ENCODE measurements at places on chromosomes 6 and 20. TPM values are rescaled to one million over a fixed set of nuclear protein-coding genes. Genes with fewer than 3 reads are reported as not detected.

GRCh38 chr6:34489207-34489805 is 23.4 kb downstream of the PACSIN1 start:
- DNase-seq: no peak

DNA sequence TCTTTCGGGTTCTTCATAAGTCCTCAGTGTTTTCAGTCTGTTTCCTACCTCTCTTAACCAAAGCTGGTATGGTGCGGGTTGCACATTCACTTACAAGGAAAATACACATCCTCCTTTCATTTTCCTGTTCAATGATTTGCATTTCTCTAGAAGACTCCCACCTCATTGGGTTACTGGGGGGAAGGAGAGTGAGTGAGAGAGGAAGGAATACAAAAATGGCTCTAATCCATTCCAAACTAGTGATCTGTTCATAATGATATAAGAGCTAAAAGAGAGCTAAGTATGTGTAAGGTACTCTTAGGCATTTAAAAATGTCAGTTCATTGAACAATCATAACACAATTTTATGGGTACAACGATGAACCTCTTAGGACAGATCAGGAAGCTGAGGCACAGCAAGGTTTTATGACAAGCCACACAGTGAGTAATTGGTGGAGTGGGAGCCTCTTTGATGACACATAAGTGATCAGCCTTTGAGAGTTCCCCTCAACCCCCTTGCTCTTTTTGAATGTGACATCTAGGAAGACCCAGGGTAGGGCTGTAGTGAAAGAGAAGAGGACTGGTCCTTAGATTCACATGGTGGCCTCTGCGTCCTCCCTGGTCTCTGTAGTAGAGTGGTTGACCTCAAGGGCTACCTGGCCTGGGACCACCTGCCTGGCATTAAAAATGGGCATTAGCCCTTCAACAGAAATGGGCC is 328.4 kb upstream of the SOX4 start:
- DNase-seq: no peak

DNA sequence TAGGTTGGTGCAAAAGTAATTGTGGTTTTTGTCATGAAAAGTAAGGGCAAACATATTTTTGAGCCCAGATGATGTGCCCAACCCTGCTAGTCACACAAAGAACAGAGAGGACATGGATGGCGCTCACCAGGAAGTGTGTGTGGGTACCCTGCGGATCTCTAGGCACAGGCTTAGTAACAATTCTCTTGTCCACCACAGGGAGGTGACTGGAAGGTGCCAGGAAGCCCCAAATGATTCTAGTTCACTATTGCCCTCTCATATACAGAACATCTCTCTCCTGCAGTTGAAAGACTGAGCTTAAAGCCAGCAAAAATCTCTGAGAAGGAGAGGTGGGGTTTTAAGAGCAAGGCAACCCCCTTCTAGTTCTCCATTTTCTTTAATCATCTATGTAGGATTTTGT is 272.1 kb upstream of the TAB2 start:
- peak; percentile 8 for DNase-seq

GRCh38 chr6:41021832-41022231 is 17.2 kb downstream of the UNC5CL start:
- DNase-seq: peak; percentile 73

DNA sequence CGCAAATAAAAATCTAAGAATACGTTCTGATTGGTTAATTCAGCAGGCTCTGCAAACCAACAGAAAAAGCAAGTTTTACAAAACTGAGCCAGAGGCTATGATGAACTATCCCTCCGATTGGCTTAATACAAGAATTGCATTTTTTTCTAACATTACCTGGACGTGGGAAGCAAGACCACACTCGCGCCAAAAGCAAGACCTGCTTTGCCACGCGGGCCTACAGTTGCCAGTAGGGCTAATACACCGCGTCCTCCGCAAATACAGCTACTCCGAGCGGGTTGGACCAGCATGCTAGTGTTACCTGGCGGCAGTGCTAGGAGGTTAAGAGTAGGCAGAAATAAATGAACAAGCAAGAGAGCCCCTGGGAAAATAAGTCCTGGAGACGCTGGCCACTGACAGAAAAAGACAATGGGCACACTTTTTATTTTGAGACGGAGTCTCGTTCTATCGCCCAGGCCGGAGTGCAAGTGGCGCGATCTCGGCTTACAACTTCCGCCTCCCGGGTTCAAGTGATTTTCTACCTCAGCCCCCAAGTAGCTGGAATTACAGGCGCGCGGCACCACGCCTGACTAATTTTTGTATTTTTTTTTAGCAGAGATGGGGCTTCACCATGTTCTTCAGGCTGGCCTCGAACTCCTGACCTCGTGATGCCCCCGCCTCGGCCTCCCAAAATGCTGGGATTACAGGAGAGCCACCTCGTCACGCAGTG is 131.9 kb upstream of the BTN3A2 start:
- DNase-seq: peak; percentile 21

DNA sequence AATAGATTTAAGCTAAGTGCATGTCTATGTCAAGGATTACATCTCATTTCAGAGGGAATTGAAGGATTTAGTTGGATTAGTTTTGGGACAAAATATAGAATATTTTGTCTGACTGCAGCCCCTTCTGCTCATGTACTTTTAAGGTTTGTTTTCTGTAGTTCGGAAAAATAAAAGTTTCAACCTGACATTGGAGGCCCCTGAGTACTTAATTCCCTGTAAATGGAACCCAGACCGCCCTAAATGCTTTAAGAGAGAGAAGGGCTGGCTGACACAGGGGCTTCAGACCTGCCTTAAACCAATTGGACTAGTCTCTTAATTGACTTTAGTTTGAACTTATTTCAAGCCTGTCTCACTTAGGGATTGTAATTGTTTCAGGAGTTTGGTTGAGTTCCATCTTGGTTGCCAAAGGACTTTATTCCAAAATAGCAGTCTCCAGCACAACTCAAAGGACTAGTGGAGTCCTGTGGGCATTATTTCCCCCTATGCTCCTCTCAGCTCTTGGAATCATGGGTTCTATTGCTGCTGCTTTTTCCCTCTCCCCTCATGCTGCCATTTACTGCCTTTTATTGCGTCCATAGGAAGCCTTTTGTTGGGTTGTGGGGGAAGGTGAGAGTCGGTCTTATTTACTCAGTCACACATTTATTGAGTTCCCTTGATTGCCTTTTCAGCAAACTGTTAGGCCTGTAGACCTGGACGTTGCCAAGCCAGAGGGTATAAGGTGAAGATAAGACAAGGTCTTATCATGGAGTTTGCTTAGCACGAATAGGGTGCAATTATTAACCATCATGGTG is 14.5 kb downstream of the BRD2 start:
- DNase-seq: no peak

GRCh38 chr6:43193929-43194328 is 11.9 kb downstream of the CUL9 start:
- no peak for DNase-seq

DNA sequence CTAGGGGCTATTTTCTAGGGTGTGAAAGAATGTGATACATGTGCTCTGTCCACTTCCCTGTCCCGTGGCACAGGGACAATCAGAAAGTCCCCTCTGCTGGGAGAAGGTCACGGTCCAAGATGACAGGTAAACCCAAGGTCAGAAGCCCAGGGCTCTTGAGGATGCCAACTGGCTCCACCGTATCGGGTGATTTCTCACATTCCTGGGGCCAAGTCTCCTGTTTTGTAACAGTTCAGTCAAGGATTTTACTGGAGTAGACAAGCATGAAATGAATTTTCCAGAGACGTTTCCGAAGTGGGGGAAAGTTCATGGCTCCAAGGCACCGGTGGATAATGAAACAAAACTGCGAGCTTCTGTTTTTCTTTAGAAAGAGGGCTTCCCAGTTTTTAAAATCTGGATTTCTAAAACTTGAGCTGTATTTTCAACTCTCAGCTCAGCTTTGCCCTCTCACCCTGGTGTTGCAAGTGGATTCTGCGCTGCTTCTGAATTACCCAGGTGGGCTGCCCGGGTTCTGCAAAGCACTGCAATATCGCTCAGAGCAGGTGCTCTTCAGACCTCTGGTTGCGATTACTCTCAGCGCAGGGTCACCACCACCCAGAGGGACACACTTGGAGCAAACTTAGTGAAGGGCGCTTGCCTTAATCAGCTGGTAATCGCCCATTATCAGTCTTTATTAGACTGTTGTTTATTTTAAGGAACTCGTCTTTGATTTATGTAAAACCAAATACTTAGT is 64.4 kb upstream of the TMEM170B start:
- no peak for DNase-seq

DNA sequence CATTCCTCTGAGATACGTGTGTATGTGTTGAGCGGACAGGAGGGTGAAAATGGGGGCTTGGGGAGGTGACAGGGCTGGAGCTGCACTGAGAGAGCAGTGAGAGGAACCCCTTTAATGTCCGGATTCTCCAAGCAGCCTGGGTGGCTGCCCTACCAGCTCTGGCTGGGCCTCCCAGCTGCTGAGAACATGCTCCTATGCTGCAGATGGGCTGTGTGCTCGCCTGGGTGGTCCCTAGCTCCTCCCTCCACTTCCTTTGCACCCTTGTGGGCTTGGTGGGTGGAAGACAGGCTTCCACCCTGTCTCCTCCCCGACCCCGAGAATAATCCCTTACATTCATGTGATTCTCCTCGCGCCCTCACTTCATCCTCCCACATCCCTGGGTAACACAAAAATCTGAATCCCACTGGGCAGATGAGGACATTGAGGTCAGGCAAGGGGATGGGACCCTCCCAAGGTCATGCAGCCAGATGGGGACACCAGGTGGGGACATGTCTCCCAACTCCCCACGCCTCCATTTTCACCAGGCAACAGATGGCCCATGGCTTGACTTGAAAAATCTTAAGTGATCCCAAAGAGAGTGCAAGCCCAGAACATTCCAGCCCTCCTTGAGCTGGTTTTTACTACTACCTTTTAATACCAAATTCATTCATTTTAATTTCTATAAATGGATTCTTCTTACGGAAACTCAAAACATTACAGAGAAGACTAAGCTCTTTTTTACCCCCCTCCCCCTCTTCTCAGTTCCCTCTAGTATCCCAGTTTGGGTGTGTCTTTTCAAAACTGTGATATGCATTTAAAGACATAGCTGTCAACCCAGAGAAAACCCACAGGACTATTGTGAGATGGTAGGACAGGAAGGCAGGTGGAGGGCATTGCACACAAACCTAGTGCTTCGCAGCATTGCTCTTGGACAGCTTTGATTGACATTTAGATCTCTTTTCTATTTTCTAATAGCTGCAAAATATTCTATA is 5.0 kb upstream of the PDRG1 start:
- no peak for DNase-seq

GRCh38 chr6:6333501-6333900 is 13.0 kb upstream of the F13A1 start:
- DNase-seq: peak; percentile 22

DNA sequence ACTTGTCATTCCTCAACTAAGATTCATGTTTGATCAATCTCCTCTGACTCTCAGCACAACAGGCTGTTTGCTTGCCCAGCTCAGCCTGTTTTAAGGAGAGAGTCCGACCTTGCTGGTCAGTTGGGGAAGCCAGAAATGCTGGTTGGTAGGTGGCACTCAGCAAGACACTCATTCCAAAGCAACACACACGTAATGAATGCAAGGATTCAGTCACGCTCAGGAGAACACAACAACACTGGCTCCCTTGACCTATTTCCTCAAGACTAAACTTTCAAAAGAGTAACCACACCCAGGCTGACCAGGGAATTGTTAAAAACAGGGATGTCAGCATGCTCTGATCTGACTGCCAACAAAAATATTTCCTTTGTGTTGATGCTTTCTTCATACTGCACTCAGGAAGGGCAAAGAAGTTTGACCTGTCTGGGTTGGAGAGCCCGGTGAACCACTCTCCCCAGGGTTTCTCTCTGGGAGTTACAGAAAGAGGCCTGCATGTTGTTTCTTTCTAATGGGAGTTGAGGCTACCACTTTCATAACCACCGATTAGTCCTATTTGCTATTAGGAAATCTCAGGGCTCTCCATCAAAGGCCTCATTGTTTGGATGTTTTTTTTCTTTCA is 25.6 kb upstream of the PREP start:
- peak; percentile 5 for DNase-seq

GRCh38 chr20:19433371-19434350 is 221.2 kb downstream of the SLC24A3 start:
- DNase-seq: no peak

DNA sequence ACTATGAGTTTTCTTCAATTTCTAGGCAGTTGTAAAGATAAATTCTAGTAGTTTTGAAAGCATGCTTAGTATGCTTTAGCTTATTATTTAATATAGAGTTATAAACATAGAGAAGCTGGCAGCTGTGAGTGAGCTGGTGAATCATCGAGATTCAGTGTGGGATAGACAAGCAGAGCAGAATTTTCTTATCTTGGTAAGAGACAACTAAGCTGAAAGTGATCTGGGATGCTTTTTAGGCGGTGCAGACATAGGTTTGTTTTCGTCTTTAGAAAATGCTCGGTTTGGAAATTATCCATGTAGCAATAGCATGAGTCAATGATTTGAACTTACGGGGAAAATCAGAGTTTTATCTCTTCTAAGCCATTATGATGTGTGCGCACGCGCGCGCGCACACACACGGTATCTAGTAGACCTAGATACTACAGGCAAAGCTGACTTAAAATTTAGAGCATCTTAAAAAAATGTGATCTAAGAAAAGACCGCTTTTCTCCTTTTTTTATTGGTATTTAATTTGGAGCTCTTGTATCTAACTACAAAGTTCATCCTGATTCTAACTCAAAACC is 128.3 kb upstream of the MAP3K7 start:
- no peak for DNase-seq

DNA sequence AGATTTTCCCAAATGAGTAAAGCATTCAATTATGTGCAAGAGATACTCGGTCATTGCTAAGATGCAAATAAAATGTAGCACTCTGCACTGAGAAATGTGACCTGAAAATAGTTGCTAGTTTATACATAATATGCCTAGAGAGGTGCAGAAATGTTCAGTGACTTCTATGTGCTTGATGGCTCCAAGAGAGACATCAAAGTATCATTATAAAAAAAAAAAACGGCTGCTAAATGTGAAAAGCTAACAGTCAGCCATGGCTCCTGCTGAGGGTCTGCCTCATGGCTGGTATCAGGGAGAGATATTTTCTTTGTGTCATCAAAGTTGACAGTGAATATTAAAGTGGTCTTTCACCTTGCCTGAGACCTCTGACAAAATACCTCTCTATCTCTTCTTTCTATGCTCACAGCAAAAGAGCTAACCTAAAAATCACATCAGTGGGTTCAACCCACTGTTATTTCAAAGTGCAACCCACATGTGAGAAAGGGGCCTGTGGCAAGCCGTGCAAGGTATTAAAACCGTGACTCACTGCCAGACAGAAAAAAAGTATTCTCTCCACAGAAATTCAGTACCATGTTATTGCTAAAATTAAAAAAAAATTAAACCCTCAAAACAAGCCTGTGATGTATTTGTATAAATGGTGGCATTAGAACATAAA is 259.0 kb downstream of the HIVEP2 start:
- no peak for DNase-seq

MEI4 gene
- not detected for total RNA-seq

OR2H1 gene
- not detected for total RNA-seq

EDN1 gene
- 6.7 TPM for total RNA-seq

OR14J1 gene
- not detected for total RNA-seq

Measured in H4 (cell line).